ENCODE measurements at places on chromosomes 5 and 9.

GRCh38 chr5:43039471-43040286 lies 440 bp downstream of the ANXA2R start:
- DNase-seq, result no peak

GRCh38 chr9:101467690-101468089 lies 32.1 kb upstream of the ALDOB start:
- no peak for DNase-seq

- no peak for DNase-seq
These were observed 210.9 kb upstream of the CLINT1 start for GRCh38 chr5:158069838-158070237.

GRCh38 chr9:119052339-119053030 lies 316.8 kb downstream of the BRINP1 start:
- DNase-seq, result no peak

DNA sequence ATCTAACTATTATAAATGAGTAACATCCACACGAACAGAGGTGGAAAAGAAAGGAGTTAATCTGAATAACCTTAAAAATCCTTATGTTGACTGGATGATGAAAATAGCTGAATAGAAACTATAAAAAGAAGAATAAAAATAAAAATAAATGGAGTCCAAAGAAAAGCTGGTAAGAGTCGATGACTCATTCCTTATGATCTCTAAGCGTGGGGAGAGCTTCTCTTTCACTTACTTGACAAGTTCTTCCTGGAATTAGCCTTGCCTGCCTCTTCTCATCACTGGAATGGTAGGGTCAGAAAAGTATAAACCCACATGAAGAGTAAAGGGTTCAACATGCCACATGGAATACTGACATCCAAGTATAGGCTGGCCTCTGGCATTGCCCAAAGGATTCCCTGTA lies 477.0 kb upstream of the RGMB start:
- DNase-seq, result no peak

- no peak for DNase-seq
These were observed 2.3 kb downstream of the SLC22A4 start for GRCh38 chr5:132296412-132297016.

DNA sequence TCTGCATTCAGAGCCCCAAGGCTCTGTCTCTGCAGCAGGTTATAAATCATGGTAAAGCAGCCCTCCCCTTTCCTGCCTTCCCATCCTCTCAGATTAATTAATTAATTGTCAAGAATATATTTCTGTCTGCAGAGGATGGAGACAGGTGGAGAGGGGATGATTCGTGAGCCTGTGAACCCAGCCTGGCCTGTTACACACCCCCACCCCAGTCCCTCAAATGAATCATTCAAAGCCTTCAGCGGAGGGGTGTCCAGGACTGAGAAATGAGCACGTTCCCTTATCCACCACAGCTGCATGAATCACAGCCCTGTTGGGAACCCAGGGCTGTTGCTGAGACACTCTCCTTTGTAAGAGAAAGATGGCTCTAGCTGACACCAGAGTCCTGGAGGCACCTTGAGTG lies 56.0 kb downstream of the NIPAL4 start:
- no peak for DNase-seq

- DNase-seq, result no peak
These were observed 11.8 kb downstream of the FAM163B start for GRCh38 chr9:133597316-133597957.

- no peak for DNase-seq
These were observed 296.6 kb upstream of the FBXL7 start for GRCh38 chr5:15203376-15203775.

GRCh38 chr5:59325070-59325469 lies 568.5 kb downstream of the PDE4D start:
- no peak for DNase-seq

GRCh38 chr9:16848179-16848578 lies 22.3 kb downstream of the BNC2 start:
- DNase-seq, result no peak

- DNase-seq, result no peak
These were observed 284.2 kb upstream of the NMUR2 start for GRCh38 chr5:152689250-152689711.

DNA sequence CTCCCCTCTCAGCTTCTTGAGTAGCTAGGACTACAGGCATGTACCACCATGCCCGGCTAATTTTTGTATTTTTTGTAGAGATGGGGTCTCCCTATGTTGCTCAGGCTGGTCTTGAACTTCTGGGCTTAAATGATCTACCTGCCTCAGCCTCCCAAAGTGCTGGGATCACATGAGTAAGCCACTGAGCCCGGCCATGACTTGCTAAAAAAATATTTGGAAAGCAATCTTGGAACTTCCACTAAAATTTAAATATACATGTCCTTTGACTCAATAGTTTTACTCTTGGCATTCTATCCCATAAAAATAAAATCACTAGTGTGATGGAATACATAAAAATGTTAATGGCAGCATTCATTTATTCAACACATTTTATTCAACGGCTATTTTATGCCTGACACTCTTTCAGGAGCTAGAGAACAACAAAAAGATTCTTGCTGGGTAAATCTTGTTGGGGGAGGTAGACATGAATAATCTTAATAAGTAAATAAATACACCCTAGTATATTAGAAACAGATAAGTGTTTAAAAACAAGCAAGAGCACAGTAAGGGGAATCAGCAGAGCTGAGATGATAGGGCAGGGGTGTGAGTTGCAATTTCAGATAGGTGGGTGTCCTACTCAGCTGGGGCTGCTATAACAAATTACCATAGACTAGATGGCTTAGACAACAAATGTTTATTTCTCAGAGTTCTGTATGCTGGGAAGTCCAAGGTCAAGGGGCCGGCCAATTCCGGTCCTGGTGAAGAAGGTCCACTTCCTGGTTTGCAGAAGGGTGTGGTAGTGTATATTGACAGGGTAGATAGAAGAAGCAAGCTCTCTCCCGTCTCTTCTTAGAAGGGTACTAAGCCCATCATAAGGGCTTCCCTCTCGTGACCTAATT lies 50.7 kb downstream of the KCNV2 start:
- DNase-seq, result no peak

- no peak for DNase-seq
These were observed 68.3 kb downstream of the KCNIP1 start for GRCh38 chr5:170571875-170572852.

- DNase-seq, result peak; percentile 83
These were observed 13.4 kb upstream of the FGF1 start for GRCh38 chr5:142699184-142699720.

- no peak for DNase-seq
These were observed 1.1 kb downstream of the SLC31A1 start for GRCh38 chr9:113222482-113222841.

- no peak for DNase-seq
These were observed 37.1 kb upstream of the GLRX start for GRCh38 chr5:95859661-95860060.

- DNase-seq, result no peak
These were observed 43.4 kb upstream of the TMC1 start for GRCh38 chr9:72477930-72478518.

- DNase-seq, result no peak
These were observed 690.9 kb downstream of the ISL1 start for GRCh38 chr5:52073993-52074689.

- no peak for DNase-seq
These were observed 28.0 kb upstream of the DAP start for GRCh38 chr5:10789021-10789420.

DNA sequence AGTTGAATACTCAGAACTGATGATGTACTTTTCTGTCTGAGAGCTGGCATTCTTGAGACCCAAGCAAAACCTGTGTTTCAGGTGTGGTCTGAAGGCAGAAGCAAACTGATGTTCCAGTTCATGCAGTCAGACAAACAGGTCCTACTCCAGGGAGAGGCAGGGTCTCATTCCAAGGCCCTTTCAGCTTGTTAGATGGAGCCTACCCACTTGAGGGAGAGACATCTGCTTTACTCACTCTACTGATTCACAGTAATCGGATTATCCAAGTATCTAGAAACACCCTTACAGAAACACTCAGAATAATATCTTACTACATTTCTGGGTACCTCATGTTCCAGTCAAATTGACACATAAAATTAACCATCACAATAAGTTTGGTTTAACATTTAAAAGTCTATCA lies 207.8 kb downstream of the KDM4C start:
- DNase-seq, result no peak

DNA sequence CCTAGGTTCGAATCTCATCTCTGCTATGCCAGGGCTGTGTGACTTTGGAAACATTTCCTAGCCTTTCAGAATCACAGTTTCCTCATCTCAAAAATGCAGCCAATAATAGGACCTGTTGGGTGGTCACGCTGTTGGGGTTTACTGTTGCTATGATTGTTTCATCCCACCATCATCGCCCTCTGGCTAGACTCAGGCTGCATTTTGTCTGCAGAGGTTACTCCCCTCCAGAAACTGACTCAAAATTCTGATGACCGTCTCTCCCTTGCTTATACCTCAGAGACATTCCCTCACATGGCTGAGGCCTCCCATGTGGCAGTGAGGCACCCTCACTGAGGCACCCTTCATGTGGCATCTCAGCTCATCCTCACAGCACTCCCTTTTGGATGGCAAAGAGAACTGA lies 61.6 kb downstream of the COL27A1 start:
- DNase-seq, result no peak

DNA sequence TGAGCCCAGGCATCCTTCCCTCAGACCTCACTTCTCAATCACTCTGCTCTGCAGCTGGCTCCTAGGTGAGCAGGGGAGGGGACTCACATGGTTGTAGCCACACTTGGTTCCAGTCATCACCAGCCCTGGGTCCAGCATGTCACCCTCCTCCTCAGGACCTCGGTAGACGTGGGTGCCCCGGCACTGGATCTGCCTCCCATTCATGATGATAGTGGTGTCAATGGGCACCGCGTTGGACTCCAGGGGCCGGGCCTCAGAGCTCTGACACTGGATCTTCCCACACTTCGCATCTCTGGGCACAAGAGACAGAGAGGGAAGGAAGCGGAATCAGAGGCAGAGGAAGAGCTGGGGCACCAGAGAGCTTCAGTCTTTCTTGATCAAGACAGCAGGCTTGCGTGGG lies 32.9 kb downstream of the NIPAL4 start:
- DNase-seq, result no peak

DNA sequence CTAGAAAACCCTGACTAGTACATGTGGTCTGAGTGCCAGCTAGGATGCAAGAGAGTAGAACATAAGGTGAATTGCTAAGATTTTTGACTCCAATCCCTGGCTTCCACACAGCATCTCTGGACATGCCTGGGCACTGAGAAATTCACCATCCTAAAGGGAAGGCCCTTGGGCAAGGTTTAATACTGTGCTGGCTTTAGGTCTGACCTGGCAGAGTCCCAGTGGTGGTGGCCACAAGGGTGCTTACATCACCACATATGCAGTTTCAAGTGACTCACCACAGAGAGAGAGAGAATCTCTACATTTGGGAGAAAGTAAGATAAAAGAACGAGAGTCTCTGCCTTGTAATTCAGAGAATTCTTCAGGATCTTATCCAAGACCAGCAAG lies 661.6 kb upstream of the C9orf72 start:
- peak; percentile 48 for DNase-seq

DNA sequence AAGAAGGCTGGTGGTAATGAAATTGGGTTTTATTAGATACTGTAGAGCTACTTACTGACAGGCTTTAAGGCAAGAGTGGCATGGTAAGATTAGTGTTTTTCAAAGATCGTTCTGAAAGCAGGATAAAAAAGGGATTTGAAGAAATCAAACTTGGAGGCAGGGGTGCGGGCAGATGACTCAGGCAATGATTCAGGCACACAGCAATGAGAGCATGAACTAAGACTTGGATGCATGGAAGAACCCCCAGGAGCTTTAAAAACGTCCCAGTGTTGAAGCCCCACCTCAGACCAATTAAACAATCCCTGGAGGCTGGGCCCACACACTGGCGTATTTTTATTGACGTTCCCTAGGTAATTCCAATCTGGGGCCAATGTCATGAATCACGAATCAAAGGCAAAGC lies 102.5 kb downstream of the SREK1 start:
- no peak for DNase-seq

- DNase-seq, result no peak
These were observed 252.0 kb downstream of the RASEF start for GRCh38 chr9:82810915-82811314.

DNA sequence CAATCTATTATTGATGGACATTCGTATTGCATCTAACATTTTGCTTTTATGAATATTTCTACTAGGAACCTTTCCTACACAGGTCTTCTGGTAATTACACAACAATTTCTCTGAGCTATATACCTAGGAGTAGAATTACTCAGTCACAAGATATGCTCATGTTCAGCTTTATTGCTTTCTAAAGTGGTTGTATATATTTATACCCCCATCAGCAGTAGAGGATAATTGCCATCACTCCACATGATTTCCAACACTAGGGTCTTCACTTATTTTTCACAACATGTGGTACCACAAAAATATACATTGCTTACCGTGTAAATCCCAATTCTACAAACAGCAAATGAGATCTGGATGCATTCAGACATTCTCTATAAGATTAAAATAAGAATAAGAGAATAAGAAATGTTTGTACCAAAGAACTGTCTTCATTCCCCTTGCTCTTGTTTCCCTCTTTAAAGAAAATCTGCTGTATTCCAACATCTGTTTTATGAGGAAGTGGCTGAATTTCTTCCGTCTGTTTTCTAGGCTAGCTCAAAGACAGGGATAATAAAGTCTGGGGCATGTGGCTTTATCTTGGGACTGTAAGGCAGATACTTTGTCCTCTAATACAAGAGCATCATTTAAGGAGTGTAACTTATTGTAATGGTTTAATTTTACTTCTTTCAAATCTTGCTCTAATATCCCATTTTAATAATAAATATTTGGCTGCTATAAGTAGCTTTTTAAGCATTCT lies 28.2 kb downstream of the ARL15 start:
- DNase-seq, result no peak

GRCh38 chr5:62111428-62111827 lies 194.6 kb upstream of the KIF2A start:
- no peak for DNase-seq

DNA sequence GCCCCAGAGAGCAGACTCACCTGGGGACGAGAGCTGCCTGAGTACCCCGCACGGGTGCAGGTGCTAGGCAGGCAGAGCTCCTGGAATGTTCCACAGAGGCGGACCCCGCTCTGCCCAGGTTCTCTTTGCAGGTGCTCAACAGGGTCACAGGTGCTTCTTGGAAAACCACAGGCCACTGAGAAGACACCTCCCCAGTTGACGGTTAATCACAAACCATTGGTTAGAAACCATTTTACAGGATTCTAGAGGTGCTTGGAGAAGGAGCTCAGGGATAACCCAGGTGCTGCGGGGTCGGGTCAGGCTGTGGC lies 17.3 kb upstream of the SLC6A19 start:
- no peak for DNase-seq

GRCh38 chr5:88183255-88183654 lies 85.4 kb downstream of the TMEM161B start:
- DNase-seq, result no peak

GRCh38 chr5:93107141-93107540 lies 473.9 kb downstream of the NR2F1-AS1 start:
- DNase-seq, result no peak
